ENCODE measurements at places on chromosomes 6 and 20.

GRCh38 chr20:57664924-57665588 is 44.8 kb downstream of the PMEPA1 start:
- no peak for DNase-seq

- no peak for DNase-seq
Observed at GRCh38 chr20:63697357-63697867, 960 bp downstream of the TNFRSF6B start.

DNA sequence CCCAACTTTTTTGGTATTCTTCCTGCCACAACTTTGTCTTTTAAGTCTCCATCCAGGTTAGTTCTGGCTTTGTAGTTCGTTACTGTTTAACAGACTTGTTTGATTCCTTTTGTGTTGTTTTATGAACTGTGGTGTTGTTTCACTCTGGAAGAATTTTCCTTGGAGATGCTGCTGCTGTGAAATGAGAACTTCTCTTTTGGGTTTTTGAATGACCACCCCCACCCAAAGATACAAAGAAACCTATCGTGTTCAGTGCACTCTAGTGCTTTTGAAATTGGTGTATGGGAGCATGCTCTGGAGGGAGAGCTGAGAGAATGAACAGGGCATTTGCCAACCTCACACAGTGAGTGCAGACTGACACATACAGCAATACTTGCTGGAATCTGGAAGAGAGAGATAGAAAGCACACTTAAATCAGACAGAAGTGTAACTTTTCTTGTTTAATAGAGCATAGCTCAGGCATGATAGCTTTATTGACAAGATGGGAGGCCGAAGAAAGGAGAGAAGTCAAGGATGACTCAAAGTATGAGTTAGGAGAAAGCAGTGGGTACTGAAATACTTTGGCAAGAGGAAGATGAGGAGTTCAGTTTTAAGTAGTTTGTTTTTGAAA is 293.1 kb downstream of the SOX4 start:
- DNase-seq: no peak

GRCh38 chr6:136341967-136342366 is 52.3 kb upstream of the BCLAF1 start:
- DNase-seq: no peak

- DNase-seq: no peak
Observed at GRCh38 chr6:53321701-53322100, 27.0 kb downstream of the ELOVL5 start.

DNA sequence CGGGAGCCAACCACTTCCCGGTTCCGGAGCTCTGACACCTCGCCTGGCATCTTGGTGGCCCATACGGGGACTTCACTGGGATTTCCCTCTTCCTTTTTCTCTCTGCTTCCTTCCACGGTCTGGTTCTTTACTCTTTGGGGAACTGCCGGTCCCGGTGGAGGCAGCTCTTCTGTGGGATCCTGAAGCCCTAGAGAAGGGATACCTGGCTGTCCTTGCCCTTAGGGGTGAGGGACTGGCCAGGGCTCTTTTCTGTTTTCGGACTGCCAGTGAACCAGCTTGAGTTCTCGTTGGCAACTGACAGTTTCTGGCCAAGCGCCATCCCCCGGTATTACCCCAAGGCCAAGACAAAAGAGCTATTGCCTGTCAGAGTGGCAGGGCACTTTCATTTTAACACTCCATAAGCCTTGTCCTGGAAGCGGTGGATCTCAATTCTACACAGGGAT is 880 bp upstream of the CPXM1 start:
- no peak for DNase-seq

GRCh38 chr20:63178889-63179686 is 36.8 kb downstream of the YTHDF1 start:
- DNase-seq: no peak

GRCh38 chr6:139570166-139570565 is 195.7 kb upstream of the CITED2 start:
- DNase-seq: peak; percentile 46

DNA sequence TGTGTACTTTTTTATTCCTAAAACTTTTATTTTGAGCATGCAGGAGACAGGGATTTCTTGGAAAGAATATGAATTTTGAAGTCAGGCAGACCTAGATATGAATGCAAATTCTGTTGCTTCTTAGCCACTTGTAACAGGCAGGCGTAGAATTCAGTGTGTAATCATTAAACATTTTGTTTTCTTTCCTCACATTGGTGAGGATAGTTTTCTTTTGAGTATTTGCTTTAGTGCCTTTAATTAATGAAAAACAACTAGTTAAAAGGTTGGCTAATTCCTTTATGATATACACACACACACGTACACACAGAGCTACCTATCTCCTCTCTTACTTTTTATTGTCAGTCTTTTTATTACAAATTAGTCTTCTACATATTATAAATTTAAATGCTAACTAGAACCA is 342.3 kb downstream of the CDKAL1 start:
- DNase-seq: no peak

DNA sequence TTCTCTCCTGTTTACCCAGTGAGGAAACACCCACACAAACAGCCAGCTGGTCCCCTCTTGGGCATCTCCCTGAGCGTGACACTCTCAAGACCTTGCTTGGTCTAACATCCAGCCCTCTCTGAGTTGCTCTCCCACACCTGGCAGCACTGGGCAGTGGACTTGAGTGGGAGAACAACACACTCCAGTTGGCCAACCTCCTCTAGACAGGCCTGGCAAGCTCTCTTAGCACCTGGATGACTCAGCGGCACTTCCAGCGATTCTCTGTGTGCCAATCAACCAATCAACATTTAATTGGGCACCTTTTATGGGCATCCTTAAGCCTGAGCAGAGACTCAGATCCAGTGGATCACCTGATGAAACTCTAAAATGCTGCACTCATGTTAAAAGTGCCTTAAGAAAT is 76.6 kb upstream of the QKI start:
- no peak for DNase-seq

- no peak for DNase-seq
Observed at GRCh38 chr6:84280030-84280429, 52.6 kb upstream of the CEP162 start.

GRCh38 chr20:9280666-9281065 is 211.8 kb downstream of the PLCB4 start:
- no peak for DNase-seq

GRCh38 chr6:97262676-97263075 is 20.3 kb downstream of the MMS22L start:
- DNase-seq: no peak

GRCh38 chr20:63116412-63117106 is 99.4 kb downstream of the YTHDF1 start:
- DNase-seq: no peak

DNA sequence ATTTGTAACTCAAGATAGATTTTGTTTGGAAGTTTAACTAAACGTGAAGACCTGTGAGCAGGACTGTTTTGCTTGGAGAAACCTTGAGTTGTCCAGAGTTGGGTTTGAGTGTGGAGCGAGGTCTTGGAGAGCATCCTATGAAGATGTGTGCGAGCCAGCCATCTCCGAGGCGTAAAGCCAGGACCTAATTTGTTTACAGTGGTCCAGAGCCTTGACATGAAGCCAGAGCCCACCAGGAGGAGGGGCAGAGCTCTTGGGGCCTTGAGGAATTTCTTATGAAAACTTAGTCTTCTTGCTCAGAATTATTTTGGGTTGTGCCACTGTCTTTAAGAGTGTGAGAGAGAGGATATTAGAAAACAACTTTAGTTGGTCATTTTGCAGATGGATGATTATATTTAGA is 6.3 kb downstream of the CHMP4B start:
- no peak for DNase-seq

GRCh38 chr20:35223941-35224340 is 2.5 kb upstream of the MMP24 start:
- DNase-seq: no peak

GRCh38 chr6:137475103-137475502 is 19.1 kb downstream of the OLIG3 start:
- DNase-seq: no peak

GRCh38 chr6:29071831-29072723 is 15.0 kb downstream of the OR2B3 start:
- peak; percentile 34 for DNase-seq

GRCh38 chr20:4601630-4602296 is 119.9 kb upstream of the PRND start:
- DNase-seq: peak; percentile 87

- DNase-seq: no peak
Observed at GRCh38 chr20:44481719-44482416, 6.2 kb downstream of the TTPAL start.

DNA sequence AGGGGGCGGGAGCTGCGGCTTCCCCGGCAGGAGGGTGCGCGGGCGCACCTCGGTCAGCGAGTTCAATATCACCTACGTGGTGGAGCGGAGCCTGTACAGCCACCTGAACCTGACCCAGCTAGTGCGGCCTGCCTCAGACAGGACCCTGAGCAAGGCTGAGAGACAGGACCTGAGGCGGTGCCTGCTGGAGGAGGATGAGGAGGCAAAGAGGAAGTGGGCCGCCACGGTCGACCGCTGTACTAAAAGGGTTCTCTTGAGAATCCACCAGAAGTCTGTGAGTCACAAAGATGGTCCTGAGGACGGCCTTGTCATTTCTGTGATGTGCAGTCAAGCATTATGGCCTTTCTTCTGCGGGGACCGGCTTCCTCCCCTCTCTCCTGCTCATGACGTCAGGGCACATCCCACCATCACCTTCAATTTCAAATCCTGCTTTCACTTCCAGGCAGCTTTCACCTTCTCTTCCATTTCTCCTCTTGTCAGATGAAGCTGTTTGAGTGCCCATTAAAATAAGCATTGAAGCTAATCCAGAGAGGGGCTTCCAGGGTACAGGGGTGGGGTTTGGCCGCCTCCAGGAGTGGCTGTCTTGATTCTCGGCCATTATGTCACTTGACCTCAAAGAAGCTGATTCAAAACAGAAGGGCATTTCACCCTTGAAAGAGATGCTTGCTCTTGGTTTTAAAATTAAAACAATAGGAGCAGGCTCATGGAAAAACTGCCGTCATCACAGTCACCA is 177.6 kb downstream of the SASH1 start:
- no peak for DNase-seq

DNA sequence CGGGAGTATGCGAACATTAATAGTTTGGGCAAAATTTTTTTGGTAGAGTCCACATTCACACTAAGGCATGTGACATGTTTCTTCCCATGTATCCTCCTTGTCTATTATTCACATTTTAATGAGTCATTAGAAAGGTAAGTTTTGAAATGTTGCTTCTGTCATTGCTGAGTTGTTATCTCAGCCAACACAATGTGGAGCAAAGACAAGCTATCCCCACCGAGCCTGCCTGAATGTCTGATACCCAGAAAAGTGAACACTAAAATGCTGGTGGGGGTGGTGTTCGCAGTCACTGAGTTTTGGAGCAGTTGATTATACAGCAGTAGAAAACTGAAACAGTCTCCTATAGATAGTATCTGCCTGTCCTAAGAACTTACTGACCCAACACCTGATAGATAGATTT is 68.3 kb upstream of the ASF1A start:
- no peak for DNase-seq

- DNase-seq: no peak
Observed at GRCh38 chr20:24034820-24035219, 46.2 kb upstream of the GGTLC1 start.

DNA sequence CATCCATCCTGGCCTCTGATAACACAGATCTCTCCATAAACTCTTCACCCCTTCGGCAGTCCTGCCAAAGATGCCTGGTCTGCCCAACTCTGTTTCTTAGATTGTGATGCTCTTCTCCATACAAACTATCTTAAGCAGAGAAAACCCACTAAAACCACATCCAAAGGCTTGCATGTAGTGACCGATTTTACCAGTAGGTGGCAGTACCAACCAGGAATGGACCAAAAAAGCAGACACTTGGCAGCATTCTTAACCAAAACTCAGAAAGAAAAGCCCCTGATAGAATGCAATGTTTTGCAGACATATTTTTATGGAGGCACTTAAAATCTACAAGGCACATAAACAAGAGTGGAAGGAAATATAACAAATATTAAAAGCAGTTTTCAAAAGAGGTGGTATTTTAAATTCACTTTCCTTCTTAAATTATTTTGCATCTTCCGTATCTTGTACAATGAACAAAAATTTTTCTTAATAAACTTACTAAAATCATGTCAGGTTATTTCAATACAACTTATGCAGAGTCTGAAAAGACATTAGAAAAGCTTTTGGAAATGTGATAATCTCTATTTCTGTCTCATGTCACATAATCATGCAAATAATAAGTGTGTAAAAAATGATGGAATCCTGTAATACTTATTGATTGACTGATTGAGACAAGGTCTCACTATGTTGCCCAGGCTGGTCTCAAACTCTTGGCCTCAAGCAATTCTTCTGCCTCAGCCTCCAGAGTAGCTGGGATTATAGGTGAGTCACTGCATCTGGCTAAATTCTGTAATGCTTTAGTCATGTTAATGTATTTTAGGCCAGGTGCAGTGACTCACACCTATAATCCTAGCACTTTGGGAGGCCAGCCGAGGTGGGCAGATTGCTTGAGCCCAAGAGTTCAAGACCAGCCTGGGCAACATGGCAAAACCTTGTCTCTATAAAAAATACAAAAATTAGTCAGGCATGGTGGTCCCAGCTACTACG is 29.4 kb downstream of the LRP11 start:
- no peak for DNase-seq

GRCh38 chr20:46787991-46788762 is 78.7 kb downstream of the SLC2A10 start:
- DNase-seq: no peak

DNA sequence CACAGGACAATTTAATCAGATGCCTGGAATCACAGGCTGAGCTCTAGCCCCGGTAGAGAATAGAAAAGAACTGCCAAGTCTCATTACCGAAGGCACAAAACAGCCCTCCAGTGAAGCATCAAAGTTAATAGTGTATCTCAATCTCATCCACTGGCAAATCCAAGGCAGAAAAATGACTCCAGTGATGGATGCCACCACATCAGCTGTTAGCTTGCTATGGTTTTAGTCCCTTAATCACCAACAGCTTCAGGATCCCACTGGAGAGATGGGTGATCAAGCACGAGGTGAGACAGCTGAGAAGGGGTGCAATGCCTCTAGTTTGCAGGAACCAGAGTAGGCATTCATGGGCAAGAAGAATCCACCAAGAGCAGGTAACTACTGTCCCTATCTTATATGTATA is 81.8 kb downstream of the STK35 start:
- no peak for DNase-seq

DNA sequence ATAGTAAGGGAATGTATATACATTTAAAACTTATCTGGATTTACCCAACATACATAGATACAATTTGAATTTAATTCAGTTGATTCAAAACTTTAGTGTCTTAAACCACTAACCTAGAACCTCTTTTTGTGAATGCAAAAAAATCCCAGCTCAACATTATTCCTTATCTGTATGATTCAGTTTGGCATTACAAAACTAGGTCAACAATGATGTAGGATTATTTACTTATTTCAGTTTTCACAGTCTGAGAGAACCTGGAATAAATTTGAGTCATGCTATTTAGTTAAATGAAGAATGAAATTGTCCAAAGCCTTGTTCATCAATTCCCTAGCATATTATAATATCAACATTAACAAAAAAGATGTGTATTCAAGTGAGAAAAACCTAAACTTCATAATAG is 7.4 kb upstream of the PLCB1 start:
- no peak for DNase-seq

DNA sequence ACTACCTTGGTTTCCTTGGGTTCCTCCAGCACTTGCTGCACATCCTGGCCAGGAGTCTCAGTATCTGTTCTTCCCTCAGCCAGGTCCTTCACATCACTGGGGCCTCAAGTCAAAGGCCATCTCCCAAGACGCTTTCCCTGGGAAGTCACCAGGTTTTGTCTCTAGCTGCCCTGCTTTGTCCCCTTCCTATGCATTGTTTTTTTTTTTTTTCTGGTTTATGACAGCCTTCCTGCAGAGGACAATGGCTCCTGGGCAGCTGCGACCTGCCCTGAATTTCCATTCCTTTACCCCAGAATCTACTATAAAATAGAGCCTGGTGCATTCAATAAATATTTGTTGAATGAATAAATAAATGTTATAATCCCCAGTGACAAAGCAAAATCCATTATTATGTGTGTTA is 687.3 kb downstream of the QKI start:
- DNase-seq: no peak

GRCh38 chr6:25171301-25171700 is 107.9 kb upstream of the CARMIL1 start:
- DNase-seq: no peak

Measured in HS-27A (cell line).